GM23248 (cell line): ENCODE measurements at places on chromosomes 2 and 18. TPM values are rescaled to one million over a fixed set of nuclear protein-coding genes. Genes with fewer than 3 reads are reported as not detected.

GRCh38 chr2:2095360-2096093 lies 235.5 kb downstream of the MYT1L start:
- DNase-seq = no peak

DNA sequence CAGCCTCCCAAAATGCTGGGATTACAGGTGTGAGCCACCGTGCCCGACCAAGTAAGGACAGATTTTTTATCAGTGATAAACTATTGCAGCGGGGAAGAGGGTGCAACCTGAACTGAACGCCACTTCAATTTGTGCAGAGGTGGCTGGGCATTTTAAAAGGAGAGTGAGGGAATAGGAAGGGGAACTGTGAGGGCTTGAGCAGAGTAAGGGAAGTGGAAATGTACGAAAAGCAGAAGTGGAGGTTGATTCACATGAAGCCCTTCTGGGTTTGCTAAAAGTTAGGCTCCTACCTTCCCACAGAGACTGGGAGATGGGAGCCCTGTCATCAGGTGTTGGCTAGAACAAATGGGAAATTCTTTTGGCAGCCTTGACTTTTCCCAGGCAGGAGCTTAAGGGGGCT lies 6.1 kb downstream of the STK11IP start:
- DNase-seq = no peak

CLEC4F gene
- not detected in 2 replicates for total RNA-seq

DNA sequence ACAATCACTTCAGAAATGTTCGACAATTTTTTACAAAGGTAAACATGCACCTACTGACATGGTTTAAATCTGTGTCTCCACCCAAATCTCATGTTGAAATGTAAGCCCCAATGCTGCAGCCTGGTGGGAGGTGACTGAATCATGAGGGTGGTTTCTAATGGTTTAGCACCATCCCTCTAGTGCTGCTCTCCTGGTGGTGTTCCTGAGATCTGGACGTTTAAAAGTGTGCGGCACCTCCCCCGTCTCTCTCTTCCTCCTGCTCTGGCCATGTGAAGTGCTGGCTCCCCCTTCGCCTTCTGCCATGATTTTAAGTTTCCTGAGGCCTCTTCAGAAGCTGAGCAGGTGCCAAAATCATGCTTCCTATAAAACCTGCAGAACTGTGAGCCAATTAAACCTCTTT lies 28.3 kb downstream of the MAP3K2 start:
- no peak for DNase-seq

DNA sequence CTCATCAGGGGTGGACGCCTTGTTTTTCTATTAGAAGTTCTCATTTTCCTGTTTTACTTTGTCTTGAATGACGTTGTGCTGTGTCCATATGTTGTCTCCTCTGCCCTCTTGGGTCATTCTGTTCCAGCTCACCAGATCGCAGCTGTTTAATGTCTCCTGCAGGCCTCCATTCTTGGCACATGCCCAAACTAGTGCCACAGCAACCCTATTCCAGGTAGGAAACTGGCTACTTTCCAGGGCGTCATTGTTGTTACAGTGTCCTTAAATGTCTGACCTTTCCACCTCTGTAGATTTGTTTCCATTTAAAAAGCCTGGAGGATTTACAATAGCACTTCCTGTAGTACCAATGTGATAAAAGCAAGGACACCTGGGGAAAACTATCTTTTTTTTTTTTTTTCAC lies 500.7 kb downstream of the METTL4 start:
- DNase-seq = no peak

- DNase-seq = no peak
Measured at GRCh38 chr2:31231571-31232302, 2.2 kb upstream of the EHD3 start.

GRCh38 chr2:220674033-220674432 lies 898.1 kb downstream of the EPHA4 start:
- DNase-seq = no peak

DNA sequence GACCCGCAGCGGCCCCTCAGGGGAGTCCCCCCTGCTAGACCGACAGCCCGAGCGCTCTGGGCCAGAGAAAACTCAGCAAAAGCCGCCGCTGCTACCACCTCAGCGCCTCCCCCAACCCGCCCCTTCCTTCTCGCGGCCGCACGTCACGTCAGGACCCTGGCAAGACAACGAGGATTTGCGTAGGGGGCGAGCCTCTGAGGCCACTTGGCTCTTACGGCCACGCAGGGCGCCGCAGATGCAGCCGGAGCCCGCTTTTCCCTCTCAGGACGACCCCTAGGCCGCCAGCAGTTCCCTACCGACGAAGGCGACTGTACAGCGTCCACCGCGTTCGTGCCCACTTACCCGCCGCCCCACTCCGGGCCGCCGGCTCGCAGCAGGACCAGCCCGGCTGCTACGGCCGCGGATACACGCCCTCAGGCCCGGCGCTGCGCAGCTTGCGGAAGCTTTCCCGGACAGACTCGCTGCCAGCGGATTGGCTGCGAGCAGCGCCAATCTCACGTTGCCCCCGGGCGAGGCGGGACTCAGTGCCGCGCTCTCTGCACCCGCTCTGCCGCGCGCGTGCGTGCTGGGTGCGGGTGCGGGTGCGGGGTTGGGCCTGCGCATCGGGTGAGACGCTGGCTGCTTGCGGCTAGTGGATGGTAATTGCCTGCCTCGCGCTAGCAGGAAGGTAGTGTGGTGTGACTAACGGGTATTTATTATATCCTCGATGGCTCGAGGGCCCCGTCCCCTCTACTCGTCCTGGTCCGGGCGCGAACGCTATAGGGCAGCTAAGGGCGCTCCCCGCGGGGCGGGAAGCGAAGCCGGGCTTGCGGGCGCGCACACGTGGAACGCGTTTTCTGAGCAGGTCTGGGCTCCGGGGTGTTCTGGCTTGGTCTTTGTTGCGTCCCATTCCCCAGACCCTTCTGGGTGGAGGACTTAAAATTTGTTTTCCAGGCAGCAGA lies at the start of the genes ORMDL1 and PMS1:
TSS of gene ORMDL1 (minus strand) at position 413 of the 941 bp plus-strand sequence. CDS start 1,744 bp downstream, outside the sequence.
TSS of gene PMS1 (plus strand) at position 524 of the 941 bp plus-strand sequence. CDS start 7,360 bp downstream, outside the sequence.
- peak; percentile 99 for DNase-seq

DNA sequence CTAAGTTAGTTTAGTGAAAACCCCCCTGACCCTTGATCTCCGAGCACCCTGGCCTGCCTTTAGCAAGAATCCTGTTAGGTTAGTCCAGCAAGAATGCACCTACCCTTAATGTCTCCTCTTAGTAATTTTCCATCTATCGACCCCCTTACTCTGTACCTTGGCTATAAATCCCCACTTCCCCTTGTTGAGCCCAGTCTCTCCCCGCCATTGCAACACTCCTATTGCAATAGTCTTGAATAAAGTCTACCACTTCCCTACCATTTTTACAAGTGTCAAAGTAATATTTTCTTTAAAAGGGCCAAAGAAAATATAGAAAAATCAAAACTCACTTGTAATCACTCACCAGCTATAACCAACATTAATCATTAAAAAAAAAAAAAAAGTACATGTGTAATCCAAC lies 4.2 kb upstream of the ZBTB7C start:
- DNase-seq = no peak

DNA sequence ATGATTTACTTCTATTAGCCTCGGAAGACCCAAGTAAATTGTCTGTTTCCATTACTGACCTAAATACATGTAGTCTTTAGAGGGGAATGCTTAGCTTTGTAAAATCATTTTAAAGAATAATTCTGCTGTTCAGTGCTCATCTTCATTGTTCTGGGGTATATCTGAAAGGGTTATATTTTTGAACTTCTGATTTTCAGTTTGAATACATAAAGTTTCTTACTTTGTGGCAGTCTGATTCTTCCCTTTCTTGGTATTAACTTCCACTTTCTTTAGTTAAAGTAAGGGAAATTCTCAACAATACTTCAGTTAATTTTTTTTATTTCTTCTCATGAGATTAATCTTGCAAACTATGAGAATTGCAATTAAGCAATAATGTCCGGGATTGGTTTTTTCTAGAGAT lies 148.4 kb downstream of the DOCK10 start:
- no peak for DNase-seq

ABCG8 gene
- not detected in 2 replicates for total RNA-seq

TM4SF20 gene
- 14.2 and 18.7 TPM in 2 replicates for total RNA-seq

- DNase-seq = peak; percentile 11
Measured at GRCh38 chr2:214005337-214005736, 405.5 kb upstream of the VWC2L start.

DNA sequence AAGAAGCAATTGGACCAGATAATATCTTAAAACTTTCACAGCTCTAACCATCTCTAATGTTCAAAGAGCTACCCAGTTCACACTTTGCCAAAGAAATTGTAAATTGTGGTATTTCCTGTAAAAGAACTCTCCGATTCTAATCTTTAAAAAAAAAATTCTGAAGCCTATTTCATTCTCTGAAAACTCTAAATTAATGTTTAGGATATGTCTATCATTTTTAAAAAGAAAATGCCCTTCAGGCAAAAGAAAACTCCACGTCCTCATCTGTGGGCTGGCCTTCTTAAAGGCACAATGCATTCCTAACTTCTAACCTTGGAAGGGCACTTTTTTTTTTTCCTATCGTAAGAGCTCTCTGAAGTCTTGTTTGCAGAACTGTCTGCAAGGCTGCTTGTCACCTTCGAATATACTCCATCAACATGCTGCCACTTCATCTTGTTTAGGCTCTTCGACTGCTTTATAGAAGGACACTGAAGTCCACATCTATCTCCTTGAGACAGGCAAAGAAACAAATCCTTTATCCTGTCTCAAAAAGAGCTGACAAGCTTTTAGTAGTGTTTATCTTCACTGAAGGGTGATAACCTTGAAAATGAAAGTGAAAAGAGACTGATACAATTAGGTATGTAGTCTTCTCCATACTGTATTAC lies 124.3 kb upstream of the SLC39A10 start:
- peak; percentile 75 for DNase-seq

GRCh38 chr18:6992761-6993160 lies 124.8 kb downstream of the LAMA1 start:
- DNase-seq = no peak

DNA sequence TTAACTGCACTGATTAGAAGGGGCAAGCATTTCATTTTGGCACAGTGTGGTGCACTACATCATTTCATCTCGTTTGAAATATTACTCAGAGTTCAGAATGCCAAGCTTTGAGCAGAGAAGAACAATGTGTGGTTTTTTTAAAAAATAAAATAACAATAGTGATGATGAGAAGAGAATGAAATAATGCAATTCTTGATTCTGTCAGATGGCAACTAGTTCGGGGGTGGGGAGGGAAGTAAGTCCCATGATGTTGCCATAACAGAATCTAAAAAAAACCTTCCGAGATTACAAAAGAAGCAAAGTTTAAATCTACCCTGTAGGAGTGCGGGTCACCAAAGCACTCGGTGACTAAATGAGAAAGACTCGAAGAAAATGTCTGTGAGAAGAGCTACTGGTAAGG lies 490.4 kb downstream of the NR4A2 start:
- DNase-seq = peak; percentile 4

GRCh38 chr2:235366390-235366789 lies 127.5 kb upstream of the AGAP1 start:
- no peak for DNase-seq

SLC23A3 gene
- 0.13 and 1.2 TPM in 2 replicates for total RNA-seq

DNA sequence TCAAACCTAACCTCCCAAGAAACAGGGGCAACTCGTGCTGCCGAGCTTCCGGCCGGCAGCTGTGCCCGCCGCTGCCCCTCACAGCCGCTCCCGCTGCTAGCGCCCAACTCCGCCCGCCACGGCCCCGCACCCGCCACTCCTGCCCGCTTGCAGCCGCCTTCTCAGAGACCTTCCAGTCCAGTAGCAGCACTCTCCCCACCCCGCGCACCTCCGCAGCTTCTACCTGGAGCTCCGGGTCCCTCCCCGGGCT lies 722 bp upstream of the C2orf15 start:
- DNase-seq = no peak

TUBB8B gene
- total RNA-seq = not detected in 2 replicates

- DNase-seq = peak; percentile 92
Measured at GRCh38 chr2:204505946-204506345, 39.3 kb upstream of the PARD3B start.

ANKRD62 gene
- not detected in 2 replicates for total RNA-seq

GRCh38 chr2:188068093-188068492 lies 223.6 kb upstream of the GULP1 start:
- DNase-seq = peak; percentile 13

DNA sequence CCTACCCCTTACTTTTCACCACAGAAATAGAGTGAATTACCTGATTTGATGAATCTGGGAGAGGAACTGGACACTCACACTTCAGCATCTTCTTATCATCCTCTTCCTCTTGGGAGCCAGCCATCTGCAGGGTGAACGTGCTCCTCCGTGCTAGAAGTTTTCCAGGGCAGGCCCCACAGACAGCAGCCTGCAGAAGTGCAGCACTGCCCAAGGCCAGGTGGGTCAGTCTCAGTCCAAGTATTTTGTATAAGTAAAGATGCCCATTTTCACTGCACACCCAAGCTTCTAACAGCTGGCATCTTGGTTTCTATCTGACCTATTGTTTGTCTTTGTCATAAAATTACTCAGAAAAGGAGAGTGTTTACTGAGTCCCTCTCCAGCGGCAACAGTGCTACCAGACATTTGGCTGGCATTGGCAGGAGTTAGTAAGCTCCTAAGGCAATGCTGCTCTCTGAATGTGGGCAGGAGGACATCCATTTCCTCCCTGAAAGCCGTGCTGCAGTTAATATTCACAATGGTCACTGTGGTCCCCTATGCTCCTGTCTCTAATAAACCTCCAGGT lies 222.6 kb upstream of the CTAGE1 start:
- peak; percentile 39 for DNase-seq

ARL4C gene
- total RNA-seq = 2.4 and 4.8 TPM in 2 replicates

GRCh38 chr2:70344195-70344594 lies 42.3 kb upstream of the FAM136A start:
- DNase-seq = peak; percentile 82

- DNase-seq = peak; percentile 59
Measured at GRCh38 chr2:71190656-71191569, 36.0 kb downstream of the PAIP2B start.

DNA sequence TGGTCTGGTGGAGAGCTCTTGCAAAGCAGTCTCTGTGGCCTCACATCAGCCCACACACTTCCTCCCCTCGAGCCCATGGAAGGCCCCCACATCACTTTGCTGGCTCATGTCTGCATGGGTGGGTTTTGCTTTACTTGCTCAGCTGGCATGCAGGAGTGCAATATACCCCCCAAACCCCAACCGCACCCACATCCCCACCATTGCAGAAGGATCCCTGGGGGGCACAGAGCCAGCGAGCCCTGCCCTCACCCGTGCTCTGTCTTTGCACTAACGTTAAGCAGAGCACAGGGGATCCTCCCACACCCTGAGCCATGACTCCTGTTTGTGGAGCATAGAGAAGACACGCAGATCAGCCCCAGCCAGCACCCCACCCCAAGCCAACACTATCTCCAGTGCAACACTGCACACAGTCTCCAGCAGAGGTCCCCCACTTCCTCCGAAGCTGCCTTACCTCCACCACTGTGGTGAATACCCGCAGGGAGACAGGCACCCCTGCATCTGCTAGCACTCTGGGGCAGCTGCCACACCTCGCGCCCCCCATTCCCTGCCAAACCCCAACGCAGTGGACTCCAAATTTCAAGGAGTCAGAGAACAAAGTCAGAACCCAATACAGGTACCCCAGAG lies 177.8 kb upstream of the RGPD4 start:
- no peak for DNase-seq

GRCh38 chr2:38875576-38876367 lies at the start of the genes DHX57 and MORN2:
DHX57 (minus strand) TSS chr2:38875934; CDS start chr2:38868405, 7,529 bp downstream.
MORN2 (plus strand) TSS chr2:38875976.
- DNase-seq = peak; percentile 92

- no peak for DNase-seq
Measured at GRCh38 chr2:241064008-241064801, 37.9 kb downstream of the MTERF4 start.

GRCh38 chr2:101230541-101231001 lies 22.1 kb upstream of the CNOT11 start:
- peak; percentile 35 for DNase-seq
